Activated T-helper 1 cell treated with anti-CD3 and anti-CD28 coated beads, Interleukin-12 subunit alpha, Interleukin-12 subunit beta, Interleukin-2, Interleukin-4 antibody, amounts not matched to agents 30 ng/mL and 10 ng/mL and 1 ng/mL, durations not matched to agents 14 hours and 24 hours and 36 hours (primary cell): ENCODE measurements at places on chromosomes 5 and 9. TPM values are rescaled to one million over a fixed set of nuclear protein-coding genes. Genes with fewer than 3 reads are reported as not detected.
A peak's percentile ranks its signal among the peaks of the same experiment; 100 is the strongest.

DNA sequence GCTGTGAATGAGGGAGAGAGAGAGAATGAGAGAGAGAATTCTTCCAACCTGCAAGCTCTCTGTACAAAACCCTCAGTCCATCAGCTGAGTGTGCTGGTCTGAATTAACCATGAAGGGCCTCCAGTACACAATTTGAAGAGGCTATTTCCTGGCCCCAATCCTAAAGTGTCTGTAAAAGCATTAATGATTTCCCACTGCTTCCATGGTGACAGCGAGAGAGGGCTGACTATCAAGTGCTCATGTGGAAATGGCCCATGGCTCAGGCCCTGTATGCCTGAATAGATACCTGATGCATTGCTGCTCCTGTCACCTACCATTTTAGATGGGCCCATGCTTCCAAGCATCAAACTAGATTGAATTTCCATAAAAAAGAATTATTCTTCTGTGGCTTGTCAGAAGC is 592.4 kb downstream of the KIF4B start:
- no peaks in the 10 kb centered on the region for H3K4me1 ChIP-seq
- peaks cover 5% of the 10 kb centered on the region for H3K27me3 ChIP-seq
- H3K27ac ChIP-seq = no peak overlapping the region
- H3K4me3 ChIP-seq = no peak overlapping the region

DNA sequence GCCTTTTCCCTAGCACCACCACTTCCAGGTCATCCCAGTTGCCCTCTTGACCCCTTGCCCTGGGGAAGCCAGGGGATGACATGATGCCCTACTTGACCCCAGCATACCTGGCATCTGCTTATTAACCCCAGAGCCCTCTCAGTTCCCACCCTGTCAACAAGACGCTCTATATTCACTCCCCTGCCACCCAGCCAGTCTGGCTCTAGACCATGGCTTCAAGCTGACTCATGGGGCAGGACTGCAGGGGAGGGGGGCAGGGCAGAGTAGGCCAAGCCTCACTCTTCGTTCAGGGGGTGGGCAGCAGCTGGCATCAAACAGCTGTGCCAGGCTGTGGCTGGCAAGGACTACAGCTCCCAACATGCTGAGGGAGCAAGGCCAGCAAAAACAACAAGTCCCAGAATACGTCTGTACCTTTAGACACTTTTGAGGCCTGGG is 5.3 kb downstream of the ATOSB start:
- H3K27ac ChIP-seq = peak overlapping the region; percentile 29
- no peak for DNase-seq
- H3K4me3 ChIP-seq = peak overlapping the region; percentile 77
- no peaks in the 10 kb centered on the region for H3K27me3 ChIP-seq

GRCh38 chr5:175921061-175921730 is 46.9 kb downstream of the THOC3 start:
- no peak overlapping the region for H3K27ac ChIP-seq
- no peaks in the 10 kb centered on the region for H3K4me1 ChIP-seq
- H3K36me3 ChIP-seq = peaks cover 7% of the 10 kb centered on the region

Gene GKAP1
- 1.5 TPM in 2 replicates for total RNA-seq

DNA sequence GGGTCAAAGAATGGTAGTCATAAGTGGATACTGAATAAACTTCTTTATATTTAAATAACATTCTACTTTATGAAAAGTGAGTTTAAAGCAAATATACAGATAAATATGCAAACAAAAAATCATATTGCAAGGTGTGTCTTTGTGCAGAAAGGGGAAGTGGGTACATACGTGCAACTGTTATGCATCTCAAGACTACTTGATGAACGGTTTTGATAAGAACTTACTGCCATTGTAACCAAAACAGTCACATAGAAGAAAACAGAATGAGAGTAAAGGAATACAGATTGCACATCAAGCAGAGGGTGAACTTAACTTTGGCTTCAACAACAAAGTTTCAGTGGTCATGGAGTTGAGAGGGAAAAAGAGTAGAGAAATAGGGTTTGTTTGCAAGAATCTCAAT is 9.9 kb downstream of the CAMK4 start:
- no peak for DNase-seq
- no peaks in the 10 kb centered on the region for H3K27me3 ChIP-seq
- H3K4me3 ChIP-seq = peak overlapping the region; percentile 45

Gene SH3RF2
- 0.18 TPM in 1 of 2 replicates, not detected in the other for total RNA-seq

- no peak overlapping the region for H3K4me3 ChIP-seq
- no peaks in the 10 kb centered on the region for H3K4me1 ChIP-seq
These were observed 923.6 kb upstream of the DMAC1 start for GRCh38 chr9:8723195-8723594.

GRCh38 chr5:148984345-148984744 is 78.5 kb downstream of the SH3TC2 start:
- peaks cover 17% of the 10 kb centered on the region for H3K27me3 ChIP-seq
- no peak overlapping the region for H3K4me3 ChIP-seq
- H3K27ac ChIP-seq = no peak overlapping the region

DNA sequence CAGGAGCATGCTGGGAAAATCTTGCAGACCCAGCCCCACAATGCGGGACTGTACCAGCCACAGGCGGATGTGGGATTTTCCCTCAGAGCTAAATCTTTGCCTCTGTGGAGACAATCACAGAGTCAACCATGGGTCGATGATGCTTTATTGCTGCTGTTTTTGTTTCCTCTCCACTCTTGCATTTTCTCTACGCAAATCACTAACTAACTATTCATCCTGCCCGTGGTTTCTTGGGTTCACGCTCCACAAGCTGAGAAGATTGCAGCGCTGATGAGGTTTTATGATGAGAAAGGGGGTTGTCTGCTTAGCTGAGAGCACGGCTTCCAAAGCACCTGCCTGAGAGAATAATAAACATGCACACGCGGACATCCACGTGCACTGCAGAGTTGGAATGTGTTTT is 500.2 kb upstream of the ADAMTS16 start:
- H3K4me1 ChIP-seq = no peaks in the 10 kb centered on the region
- H3K4me3 ChIP-seq = no peak overlapping the region
- no peaks in the 10 kb centered on the region for H3K36me3 ChIP-seq
- H3K27ac ChIP-seq = no peak overlapping the region
- no peaks in the 10 kb centered on the region for H3K27me3 ChIP-seq

Gene SVEP1
- total RNA-seq = not detected in 2 replicates

- DNase-seq = no peak
- H3K27ac ChIP-seq = no peak within 1 kb of the TSS
- no peaks in the 10 kb centered on the region for H3K4me1 ChIP-seq
- no peaks in the 10 kb centered on the region for H3K36me3 ChIP-seq
- no peak within 1 kb of the TSS for H3K4me3 ChIP-seq
These were observed at the start of gene PCDHB14 for GRCh38 chr5:141223112-141223783. TSS of gene PCDHB14 (plus strand) at chr5:141223343. CDS start at chr5:141223506, 163 bp downstream.

GRCh38 chr9:110531776-110532175 is 47.8 kb downstream of the SVEP1 start:
- H3K4me1 ChIP-seq = no peaks in the 10 kb centered on the region
- no peaks in the 10 kb centered on the region for H3K36me3 ChIP-seq
- no peaks in the 10 kb centered on the region for H3K27me3 ChIP-seq
- H3K4me3 ChIP-seq = no peak overlapping the region

DNA sequence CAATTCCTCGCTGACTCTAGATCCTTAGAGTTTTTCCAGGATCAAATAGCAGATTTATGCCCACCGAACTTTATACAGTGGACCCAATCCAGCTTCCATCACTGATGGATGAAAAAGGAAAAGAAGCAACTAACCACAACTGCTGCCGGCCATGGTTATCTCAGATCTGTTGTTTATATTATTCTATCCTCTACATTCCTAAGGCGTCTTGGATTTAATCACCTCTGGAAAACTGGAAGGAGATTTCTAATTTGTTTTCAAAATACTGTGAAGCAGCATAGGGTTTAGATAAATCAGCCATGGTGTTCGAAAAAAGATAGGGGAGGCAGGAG is 663 bp upstream of the ZNF366 start:
- H3K4me3 ChIP-seq = no peak overlapping the region
- H3K36me3 ChIP-seq = no peaks in the 10 kb centered on the region
- DNase-seq = no peak
- no peak overlapping the region for H3K27ac ChIP-seq
- peaks cover 9% of the 10 kb centered on the region for H3K4me1 ChIP-seq
- H3K27me3 ChIP-seq = peaks cover 11% of the 10 kb centered on the region

Gene PROB1
- total RNA-seq = 9.1 and 9.3 TPM in 2 replicates

GRCh38 chr9:22170556-22170955 is 161.5 kb upstream of the CDKN2B start:
- H3K36me3 ChIP-seq = peaks cover 1% of the 10 kb centered on the region
- H3K27ac ChIP-seq = no peak overlapping the region
- no peak for DNase-seq
- no peak overlapping the region for H3K4me3 ChIP-seq
- H3K4me1 ChIP-seq = peaks cover 13% of the 10 kb centered on the region

Gene SPATA31A3
- total RNA-seq = not detected in 2 replicates

Gene SLC1A1
- 0.05 TPM in 1 of 2 replicates, not detected in the other for total RNA-seq

DNA sequence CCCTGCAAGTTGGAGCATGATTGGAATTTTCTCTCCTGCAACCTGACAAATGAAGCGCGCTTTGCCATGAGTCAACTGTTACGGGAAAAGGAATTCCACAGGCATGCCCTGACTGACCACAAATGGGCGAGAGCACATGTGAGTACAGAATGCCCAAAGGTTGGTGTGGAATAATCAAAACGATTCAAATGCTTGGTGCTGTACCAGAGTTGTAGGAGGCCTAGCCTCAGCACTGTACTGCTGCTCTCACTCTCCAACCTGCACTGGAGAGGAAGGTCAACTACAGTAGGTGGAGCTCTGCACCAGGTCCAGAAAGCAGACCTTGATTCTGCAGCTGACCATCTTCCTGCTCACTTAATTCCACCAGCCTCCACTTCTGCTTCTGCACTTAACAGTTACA is 406.9 kb upstream of the ACTBL2 start:
- no peaks in the 10 kb centered on the region for H3K4me1 ChIP-seq
- H3K4me3 ChIP-seq = no peak overlapping the region
- no peaks in the 10 kb centered on the region for H3K36me3 ChIP-seq

GRCh38 chr9:128109050-128109709 is 18.3 kb downstream of the PTGES2 start:
- peaks cover 29% of the 10 kb centered on the region for H3K36me3 ChIP-seq
- H3K27ac ChIP-seq = no peak overlapping the region
- H3K4me3 ChIP-seq = no peak overlapping the region
- no peaks in the 10 kb centered on the region for H3K4me1 ChIP-seq
- no peak for DNase-seq

Gene ANXA2R
- 0.88 and 0.93 TPM in 2 replicates for total RNA-seq

DNA sequence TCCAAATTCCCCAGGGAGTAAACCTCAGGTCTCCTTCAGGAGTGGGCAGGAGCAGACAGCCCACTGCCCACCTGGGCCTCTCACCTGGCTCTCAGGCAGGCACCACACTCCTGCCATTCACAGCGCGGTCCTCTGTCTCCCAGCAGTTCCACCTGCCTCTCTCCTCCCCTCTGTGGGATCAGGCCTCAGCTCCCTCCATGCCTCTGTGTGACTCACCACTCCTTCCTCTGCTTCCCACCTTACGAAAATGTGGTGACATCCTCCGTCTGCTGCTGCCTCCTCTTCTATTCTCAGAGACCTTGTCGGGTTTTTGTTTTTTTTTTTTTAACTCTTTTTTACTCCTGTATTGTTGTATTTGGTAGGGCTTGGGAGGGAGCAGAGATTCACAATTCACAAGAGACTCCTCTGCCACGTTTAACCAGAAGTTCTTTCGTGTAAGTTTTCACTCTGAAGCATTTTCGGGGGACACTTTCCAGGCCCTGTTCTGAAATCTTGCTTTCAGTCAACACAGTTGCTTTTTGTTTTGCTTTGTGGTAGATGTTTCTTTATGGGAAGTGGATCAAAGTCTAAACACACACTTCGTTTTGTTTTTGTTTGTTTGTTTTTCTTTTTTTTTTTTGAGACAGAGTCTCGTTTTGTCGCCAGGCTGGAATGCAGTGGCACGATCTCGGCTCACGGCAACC is 21.1 kb upstream of the CDKN2AIPNL start:
- no peaks in the 10 kb centered on the region for H3K36me3 ChIP-seq
- H3K27me3 ChIP-seq = peaks cover 19% of the 10 kb centered on the region
- no peak for DNase-seq
- peak overlapping the region; percentile 20 for H3K4me3 ChIP-seq

- H3K4me1 ChIP-seq = no peaks in the 10 kb centered on the region
- no peak overlapping the region for H3K27ac ChIP-seq
- no peaks in the 10 kb centered on the region for H3K27me3 ChIP-seq
These were observed 198.0 kb upstream of the RPS23 start for GRCh38 chr5:82476155-82476554.

DNA sequence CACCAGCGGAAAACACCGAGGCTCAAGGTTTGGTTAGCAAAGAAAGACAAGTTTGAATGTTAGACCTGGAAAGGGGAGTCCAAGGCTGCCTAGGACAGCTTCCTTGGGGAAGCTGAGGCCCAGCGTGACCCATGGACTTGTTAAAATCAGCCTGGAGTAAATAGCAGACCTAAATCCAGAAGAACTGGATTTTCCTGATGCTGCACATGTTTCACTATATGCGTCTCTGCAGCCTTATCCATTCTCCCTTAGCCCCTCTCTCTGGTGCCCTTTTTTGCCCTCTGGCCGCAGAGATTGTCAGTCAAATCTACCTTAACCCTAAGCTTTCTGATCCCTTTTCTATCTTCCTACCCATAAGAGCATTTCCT is 119.9 kb downstream of the NTRK2 start:
- H3K36me3 ChIP-seq = no peaks in the 10 kb centered on the region
- H3K27me3 ChIP-seq = peaks cover 9% of the 10 kb centered on the region
- no peaks in the 10 kb centered on the region for H3K4me1 ChIP-seq
- H3K27ac ChIP-seq = no peak overlapping the region
